ENCODE measurements at places on chromosomes 4 and X.
A peak's percentile ranks its signal among the peaks of the same experiment; 100 is the strongest.

DNA sequence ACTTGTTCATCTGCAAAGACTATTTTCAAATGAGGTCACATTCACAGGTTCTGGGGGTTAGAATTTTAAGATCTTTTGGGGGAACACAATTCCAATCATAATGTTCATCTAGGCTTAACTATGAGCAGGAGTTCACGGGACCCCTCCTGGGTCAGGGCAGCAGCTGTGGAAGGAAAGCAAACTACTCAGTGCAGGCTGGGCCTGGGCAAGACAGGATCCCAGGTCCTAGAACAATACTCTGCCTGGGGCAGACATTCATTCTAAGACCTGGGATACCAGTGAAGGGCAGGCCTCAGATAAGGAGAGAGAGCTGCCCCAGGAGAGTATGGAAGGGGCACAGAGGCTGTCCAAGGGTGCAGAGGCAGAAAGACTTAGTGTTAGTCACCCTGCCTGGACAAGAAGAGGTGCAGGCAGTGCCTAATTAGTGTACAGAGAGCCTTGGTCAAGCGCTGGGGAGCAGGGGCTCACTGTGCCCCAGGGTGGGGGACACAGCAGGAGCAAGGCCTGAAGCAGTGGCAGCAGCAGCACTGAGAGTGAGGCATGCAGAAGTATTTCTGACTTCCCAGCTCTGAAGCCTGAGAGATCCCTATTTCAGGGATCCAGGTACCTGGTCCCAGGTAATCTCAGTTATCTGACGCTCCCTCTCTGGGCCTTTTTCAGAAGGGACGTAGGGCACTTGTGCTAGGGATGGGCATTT is 123.0 kb upstream of the MAMLD1 start:
- DNase-seq, result no peak

DNA sequence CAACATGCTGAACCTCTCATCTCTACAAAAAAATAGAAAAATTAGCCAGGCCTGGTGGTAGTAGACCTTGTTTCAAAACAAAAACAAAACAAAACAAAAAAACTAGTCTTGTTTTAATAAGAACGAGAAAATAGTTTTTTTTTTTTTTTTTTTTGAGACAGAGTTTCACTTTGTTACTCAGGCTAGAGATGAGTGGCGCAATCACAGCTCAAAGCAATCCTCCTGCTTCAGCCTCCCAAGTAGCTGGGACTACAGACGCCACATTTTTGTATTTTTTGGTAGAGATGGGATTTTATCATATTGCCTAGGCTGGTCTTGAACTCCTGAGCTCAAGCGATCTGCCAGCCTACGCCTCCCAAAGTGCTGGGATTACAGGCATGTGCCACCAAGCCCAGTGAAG is 47.7 kb upstream of the UGDH start:
- DNase-seq, result no peak

GRCh38 chrX:100625985-100626491 is 10.6 kb downstream of the TSPAN6 start:
- no peak for DNase-seq

DNA sequence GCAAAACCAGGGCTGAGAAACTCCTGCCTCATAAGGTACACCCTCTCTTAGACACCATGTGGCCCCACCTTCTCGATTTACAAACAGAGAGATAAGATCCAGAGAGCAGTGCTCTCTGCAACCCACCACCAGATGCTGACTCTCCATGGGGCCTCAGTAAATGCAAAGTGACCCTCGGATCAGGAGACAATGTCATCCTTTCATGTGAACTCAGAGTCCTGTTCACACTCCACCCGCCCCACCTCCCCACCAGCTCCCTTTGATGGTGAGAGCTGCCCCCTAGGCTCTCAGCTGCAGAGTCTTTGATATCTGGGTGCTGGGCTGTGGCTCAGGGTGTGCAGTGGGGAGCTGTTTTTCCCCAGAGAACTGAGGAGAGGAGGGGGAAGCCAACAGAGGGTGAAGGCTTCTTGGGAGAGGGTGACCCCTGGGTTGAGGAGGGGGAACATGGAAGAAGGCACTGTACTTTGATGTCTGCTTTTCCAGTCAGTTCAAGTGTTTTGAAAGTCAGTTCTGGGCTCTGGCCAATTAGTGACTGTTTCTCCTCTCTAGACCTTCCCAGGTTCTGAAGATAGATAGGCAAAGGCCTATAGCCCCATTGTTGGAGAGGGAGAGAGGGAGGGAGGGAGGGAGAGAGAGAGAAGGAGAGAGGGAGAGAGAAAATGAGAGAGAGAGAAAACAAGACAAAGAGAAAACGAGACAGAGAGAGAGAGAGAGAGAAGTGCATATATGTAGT is 88.2 kb downstream of the SCD5 start:
- DNase-seq, result no peak

DNA sequence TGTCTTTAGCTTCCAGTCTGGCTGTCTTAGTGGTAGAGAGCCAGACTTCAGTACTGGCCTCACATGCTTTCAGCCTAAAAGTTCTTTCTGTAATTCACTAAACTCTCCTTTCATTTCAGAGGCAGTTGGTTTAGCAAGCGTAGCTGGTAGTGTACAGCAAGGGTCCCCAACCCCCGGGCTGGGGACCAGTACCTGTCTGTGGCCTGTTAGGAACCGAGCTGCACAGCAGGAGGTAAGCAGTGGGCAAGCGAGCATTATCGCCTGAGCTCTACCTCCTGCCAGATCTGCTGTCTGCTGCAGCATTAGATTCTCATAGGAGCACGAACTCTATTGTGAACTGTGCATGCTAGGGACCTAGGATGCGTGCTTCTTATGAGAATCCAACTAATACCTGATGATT is 72.0 kb downstream of the QRFPR start:
- no peak for DNase-seq

DNA sequence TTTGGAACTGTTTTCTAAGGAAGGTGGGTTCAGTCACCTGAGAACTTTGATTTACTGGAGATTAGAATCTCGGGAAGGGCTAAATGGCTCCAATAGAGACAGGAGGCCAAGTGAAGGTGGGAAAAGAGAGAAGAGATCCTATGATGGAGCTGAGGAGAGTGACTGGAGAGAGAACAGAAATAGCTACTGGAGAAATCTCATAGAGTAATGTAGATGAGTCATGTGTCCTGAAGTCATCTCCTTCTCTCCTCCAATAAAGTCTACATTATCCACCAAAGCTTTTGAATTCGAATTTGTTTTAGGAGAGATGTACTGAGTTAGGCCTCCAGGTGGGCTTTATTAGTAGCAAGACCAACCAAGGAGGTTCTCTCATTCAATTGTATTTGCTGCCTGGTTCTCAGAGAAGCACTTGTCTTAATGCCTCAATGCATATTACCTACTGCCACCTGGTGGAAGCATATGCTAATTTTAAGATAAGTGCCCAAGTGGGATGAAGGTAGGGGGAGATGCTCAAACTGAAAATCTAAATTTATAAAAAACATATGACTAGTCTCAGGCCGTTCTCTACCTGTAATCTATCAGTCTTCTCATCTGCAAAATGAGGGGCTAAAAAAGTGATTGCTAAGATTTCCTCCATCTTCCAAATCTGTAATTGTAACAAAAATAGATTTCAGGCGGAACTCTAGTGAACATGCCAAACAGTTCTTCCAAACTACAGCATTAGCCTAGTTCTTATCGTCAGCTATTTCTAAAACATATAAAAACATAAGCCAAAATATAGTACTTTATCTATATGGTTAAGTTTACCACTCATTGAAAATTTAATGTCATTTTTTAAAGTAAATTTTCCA is 24.4 kb downstream of the TXK start:
- DNase-seq, result no peak

DNA sequence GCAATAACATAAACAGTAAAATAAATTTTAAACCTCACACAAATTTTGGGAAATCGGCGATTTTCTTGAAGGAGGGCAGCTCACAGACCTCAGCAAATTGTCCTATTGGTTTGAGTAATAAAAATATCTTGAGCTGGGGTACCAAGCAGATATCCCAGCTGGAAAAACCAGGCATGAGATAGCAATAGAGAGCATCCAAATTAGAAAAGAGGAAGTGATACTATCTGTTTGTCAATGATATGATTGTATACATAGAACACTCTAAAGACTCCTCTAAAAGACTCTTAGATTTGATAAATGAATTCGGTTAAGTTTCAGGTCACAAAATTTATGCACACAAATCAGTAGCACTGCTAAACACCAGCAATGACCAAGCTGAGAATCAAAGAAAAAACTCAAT is 90.5 kb upstream of the ACTRT1 start:
- no peak for DNase-seq

- DNase-seq, result no peak
Observed at GRCh38 chr4:141246243-141246642, 25.5 kb downstream of the ZNF330 start.

GRCh38 chr4:48064349-48064748 is 47.8 kb downstream of the NIPAL1 start:
- no peak for DNase-seq

GRCh38 chr4:141124224-141124623 is 9.0 kb downstream of the RNF150 start:
- DNase-seq, result no peak

GRCh38 chr4:85128246-85129204 is 162.0 kb upstream of the WDFY3 start:
- no peak for DNase-seq

- DNase-seq, result no peak
Observed at GRCh38 chr4:39037491-39037825, 5.2 kb upstream of the TMEM156 start.

GRCh38 chrX:40199704-40200103 is 101.9 kb upstream of the BCOR start:
- DNase-seq, result no peak

DNA sequence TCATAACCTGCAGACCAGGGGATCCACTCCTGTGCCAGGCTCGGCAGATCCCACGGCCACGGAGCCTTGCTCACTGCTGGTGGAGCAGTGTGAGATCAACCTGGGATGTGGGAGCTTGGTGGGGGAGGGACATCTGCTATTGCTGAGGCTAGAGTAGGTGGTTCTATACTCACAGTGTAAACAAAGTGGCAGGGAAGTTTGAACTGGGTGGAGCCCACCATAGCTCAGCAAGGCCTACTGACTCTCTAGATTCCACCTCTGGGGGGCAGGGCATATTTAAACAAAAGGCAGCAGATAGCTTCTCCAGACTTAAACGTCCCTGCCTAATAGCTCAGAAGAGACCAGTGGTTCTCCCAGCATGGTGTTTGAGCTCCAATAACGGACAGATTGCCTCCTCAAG is 54.7 kb upstream of the EPHA5 start:
- no peak for DNase-seq

- DNase-seq, result no peak
Observed at GRCh38 chr4:119695216-119695615, 66.6 kb upstream of the PDE5A start.

DNA sequence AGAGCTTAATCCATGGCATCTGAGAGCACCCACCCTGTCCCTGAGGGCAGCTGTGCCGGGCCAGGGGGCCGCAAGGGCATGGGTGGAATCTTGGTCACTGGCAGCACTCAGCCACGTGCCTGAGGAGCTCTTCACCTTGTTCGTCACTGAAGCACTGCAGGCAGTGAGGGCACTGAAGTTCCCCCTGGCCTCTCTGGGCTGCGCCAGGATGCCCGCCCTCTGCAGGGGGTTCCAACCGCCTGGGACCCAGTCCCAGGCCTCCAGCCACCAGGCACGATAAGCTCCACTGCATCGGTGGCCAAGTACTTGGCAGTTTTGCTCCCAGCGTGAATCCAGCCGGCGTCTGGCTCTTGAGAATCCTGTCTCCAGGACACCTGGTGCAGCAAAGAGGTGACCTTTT is 96.4 kb upstream of the MED14 start:
- DNase-seq, result no peak

GRCh38 chr4:165379678-165380064 is 863 bp downstream of the CPE start:
- DNase-seq, result no peak

DNA sequence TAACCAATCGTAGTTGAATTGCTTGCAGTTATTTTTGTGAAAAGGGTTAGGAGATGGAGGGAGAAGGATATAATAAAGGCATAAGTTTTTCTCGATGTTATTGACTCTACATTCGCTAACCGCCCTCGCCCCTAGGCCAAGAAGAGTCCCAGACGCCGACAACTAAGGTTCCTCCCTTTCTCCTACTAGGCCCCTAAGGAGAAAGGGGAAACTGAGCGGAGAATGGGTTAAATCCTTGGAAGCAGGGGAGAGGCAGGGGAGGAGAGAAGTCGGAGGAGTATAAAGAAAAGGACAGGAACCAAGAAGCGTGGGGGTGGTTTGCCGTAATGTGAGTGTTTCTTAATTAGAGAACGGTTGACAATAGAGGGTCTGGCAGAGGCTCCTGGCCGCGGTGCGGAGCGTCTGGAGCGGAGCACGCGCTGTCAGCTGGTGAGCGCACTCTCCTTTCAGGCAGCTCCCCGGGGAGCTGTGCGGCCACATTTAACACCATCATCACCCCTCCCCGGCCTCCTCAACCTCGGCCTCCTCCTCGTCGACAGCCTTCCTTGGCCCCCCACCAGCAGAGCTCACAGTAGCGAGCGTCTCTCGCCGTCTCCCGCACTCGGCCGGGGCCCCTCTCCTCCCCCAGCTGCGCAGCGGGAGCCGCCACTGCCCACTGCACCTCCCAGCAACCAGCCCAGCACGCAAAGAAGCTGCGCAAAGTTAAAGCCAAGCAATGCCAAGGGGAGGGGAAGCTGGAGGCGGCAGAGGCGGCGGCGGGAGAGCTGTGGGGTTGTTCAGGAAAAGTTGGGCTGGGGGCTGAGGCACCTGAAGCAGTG is 5.9 kb downstream of the ATOH1 start:
- no peak for DNase-seq

GRCh38 chr4:70703619-70704214 is 15.4 kb downstream of the UTP3 start:
- no peak for DNase-seq

GRCh38 chr4:173168396-173169177 is at the start of gene GALNT7:
Gene GALNT7, plus strand, starts transcription at chr4:173168811. Its CDS starts 25 bp downstream, at chr4:173168836.
- DNase-seq, result peak; percentile 50

DNA sequence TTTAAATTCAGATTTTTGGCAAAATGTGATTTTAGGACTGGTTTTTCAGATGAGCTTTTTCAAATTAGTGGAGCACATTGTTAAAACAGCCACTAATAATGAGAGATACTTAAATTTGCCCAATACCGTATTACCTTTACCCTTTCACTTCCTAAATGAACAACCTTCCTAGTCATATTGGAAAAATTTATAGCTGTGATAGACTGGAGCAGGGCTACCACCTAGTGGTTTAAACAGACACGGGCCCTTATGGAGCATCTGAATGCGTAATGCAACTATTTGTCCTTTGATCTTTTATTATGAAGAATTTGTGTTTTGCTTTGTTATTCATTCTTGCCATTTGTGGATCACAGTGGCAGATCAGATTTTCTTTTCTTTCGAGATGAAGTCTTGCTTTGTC is 72.7 kb downstream of the KDM6A start:
- DNase-seq, result no peak

GRCh38 chrX:38175139-38175538 is 45.5 kb downstream of the SRPX start:
- no peak for DNase-seq

GRCh38 chr4:71713611-71714203 is 70.2 kb downstream of the GC start:
- DNase-seq, result no peak

- no peak for DNase-seq
Observed at GRCh38 chr4:10013722-10014121, 7.6 kb downstream of the SLC2A9 start.

GRCh38 chr4:123671636-123672404 is 275.2 kb downstream of the SPRY1 start:
- DNase-seq, result peak; percentile 7
